ENCODE measurements at places on chromosomes 1 and 21. TPM values are rescaled to one million over a fixed set of nuclear protein-coding genes. Genes with fewer than 3 reads are reported as not detected.

GRCh38 chr1:204188959-204189639 is 7.2 kb downstream of the KISS1 start:
- DNase-seq: no peak

DNA sequence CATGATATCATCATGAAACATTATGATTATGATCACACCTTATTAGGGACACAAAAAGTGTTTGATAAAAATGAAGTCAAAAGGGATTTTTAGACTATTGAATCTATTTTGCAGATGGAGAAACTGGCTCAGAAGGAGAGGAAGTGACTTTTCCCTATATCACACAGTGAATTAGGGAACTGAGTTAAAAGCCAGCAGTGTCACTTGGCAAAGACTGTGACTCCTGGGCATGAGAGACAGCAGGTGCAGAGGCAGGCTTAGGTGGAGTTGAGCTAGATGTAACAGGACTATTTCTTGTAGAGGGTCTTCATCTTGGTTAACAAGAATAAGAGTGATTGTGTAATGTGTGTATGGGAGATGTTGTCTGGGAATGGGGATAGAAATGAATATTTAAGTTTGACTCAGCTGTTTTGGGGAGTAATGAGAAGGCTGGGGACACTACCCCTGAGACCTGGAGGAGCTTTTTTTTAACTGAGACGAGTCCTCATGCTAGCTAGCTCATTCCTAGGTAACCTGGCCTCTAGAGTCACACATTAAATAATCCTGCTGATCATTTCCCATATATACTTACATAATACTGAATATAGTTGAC is 1.0 kb upstream of the CD84 start:
- DNase-seq: no peak

DNA sequence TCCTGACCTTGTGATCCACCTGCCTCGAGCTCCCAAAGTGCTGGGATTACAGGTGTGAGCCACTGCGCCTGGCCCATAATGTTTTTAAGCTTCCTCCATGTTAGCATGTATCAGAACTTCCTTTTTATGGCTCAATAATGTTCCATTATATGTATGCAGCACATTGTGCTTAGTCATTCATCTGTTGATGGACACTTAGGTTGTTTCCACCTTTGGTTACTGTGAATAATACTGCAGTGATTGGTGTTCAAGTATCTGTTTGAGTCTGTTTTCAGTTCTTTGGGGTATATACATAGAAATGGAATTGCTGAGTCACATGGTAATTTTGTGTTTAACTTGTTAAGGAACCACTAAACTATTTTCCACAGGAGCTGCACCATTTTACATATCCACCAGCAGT is 17.7 kb downstream of the CMPK1 start:
- DNase-seq: no peak

DNA sequence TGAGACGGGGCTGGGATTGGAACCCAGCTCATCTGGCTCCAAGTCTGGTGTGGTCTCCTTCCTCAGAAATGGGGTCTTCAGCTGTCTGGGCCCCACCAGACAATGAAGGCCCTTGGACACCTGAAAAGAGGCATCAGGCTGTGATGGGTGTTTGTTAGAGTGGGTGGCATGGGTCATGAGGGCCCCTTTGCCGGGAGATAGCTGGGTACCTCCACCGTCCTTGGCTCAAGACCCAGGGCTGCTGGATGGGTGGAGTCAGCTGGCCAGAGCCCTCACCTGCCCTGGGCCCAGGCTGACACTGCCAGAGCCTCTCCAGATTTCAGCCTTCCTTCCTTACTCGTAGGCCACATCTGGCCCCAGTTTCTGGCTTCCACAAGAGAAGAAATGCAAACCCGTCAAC is 13.4 kb upstream of the TTC22 start:
- DNase-seq: no peak

- no peak for DNase-seq
These were observed 29.9 kb downstream of the ACTN2 start for GRCh38 chr1:236716160-236716559.

Gene LEFTY1
- 0.35 TPM for total RNA-seq

DNA sequence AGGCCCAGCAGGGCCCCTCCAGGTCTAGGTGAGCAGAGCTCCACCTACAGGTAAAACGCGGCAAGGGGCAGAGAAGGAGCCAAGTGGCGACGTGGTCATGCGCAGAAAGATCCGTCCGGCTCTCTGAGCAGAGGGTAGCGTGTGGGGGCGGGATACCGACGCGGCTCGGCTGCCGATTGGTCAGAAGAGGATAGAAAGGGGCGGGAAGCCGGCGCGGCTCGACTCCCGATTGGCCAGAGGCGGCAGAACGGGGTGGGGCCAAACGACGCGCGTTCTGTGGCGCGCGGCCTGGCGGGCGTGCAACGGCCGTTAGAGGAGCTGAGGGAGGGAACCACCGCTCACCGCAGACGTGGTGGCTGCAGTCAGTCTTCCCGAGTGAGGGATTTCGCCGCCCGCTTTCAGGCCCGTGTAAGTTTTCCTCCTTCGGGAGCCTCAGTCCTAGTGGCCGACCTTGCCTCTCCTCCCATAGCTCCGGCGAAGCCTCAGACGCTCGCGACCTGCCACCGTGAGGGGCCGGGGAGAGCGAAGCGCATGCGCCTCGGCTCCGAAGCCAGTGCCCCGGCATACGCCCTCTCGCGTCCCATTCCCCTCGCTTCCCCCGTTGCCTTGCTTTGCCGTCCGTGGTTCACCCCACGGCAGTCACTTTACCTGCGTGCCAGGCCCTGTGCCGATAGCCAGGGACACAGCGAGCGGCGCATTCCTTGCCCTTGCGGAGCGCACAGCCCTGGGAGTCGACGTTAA is at the start of gene CEP85:
CEP85 (plus strand) TSS at position 298 of the 741 bp plus-strand sequence. CDS start 5,584 bp downstream, outside the sequence.
- DNase-seq: peak; percentile 99
